Activated T-helper 1 cell treated with anti-CD3 and anti-CD28 coated beads, Interleukin-2, amount 50 U/mL, for 16 hours (primary cell): ENCODE measurements at places on chromosomes 2 and 18.

DNA sequence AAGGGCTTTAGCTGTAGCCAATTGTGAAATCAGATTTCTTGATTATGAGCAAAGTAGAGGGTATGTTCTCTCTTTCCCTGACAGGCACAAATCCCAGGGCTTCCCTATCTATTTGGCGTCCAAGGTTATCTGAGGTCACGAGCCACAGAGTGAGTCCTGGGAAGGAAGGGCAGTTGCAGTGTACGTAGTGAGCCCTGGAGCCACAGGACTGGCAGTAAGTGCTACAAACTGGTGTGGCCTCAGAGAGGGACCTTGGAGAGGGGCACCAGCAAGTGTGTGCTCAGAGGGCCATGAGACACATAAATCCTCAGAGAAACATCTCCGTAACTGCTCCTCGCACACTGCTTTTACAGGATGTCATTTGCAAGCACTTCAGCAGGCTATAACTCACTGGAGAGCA lies 115.5 kb upstream of the SH3BP4 start:
- no peak for DNase-seq

GRCh38 chr2:226892729-226893128 lies 56.9 kb downstream of the RHBDD1 start:
- no peak for DNase-seq

DNA sequence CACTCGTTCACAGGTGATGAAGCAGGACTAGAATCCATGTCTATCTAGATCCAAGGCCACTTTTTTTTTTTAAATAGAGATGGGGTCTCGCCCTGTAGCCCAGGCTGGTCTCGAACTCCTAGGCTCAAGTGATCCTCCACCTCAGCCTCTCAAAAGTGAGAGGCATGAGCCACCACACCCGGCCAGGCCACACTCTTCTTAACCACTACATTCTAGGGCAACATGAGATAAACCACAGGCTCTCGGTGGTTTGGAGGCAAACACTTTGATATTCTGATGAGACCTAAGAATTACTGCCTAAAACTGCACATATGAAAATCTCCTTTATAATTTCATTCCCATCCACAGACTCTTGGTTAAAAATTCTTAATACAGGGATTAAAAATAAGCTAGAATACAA lies 51.8 kb downstream of the USP34 start:
- no peak for DNase-seq

DNA sequence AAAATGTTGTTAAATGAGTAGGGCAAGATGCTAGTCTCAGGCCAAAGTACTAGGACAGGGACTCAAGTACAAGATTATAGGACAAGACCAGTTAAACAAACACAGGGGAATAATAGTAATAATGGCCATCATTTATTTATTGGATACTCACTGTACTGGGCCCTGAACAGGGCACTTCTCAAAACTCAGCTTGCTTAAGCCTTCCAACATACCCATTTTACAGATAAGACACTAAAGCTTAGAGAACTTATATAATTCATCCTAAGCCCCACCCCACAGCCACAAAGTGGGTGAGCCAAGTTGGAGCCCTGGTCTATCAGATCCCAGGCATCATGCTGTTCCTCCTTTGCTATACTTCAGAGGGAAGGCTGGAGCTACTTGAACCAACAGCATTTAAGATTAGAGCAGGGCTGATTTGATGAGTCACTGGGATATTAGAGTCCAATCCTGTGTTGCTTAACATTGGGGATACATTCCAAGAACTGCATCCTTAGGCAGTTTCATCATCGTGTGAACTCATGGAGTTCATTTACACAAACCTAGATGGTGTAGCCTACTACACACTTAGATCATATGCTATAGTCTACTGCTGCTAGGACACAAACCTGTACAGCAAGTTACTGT lies 153.6 kb downstream of the MTCL1 start:
- DNase-seq, result no peak

DNA sequence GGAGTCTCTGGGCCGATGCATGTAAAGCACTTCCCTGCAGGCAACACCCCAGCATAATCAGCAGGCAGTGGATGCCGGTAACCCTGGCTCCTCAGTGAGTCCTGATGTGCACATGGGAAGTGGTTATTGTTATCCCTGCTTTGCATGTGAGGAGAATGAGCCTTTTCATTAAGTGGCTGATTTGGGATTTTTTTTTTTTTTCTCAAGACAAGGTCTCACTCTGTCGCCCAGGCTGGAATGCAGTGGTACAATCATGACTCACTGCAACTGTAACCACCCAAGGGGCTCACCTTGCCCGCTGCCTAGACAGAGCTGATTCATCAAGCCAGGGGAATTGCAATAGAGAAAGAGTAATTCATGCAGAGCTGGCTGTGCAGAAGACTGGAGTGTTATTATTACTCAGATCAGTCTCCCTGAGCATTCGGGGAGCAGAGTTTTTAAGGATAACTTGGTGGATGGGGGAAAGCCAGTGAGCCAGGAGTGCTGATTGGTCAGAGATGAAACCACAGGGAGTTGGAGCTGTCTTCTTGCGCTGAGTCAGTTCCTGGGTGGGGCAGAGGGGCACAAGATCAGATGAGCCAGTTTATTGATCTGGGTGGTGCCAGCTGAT lies 95.4 kb downstream of the SOCS6 start:
- DNase-seq, result no peak

- DNase-seq, result no peak
These were observed 3.0 kb upstream of the DLX1 start for GRCh38 chr2:172082105-172082943.

DNA sequence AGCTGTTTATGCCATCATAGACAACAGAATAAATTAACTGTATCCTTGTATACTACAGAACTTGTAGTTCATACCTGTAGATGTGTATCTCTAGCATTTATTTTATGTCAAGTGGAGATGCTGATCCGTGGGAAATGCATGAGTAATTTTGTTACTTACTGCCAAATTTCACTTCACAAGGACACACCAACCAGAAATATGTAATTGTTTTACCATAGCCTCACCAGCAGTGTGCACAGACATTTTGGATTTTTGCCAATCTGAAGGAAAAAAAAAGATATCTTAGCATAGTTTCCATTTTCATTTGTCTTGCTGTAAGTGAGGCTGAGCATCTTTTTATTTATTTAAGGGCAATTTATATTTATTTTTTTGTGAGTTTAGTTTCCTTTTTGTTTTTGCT lies 265.1 kb upstream of the OSR1 start:
- DNase-seq, result no peak

GRCh38 chr18:22385718-22386117 lies 32.0 kb downstream of the CTAGE1 start:
- no peak for DNase-seq
